GM12878 (cell line): ENCODE measurements at places on chromosomes 7 and 10. TPM values are rescaled to one million over a fixed set of nuclear protein-coding genes. Genes with fewer than 3 reads are reported as not detected.
A peak's percentile ranks its signal among the peaks of the same experiment; 100 is the strongest.

GRCh38 chr10:75234683-75235374 is 928 bp downstream of the COMTD1 start:
- peaks cover 22% of the 10 kb centered on the region for H3K36me3 ChIP-seq
- peak overlapping the region; percentile 86 for H3K4me3 ChIP-seq
- H3K27ac ChIP-seq: peak overlapping the region; percentile 82
- H3K4me1 ChIP-seq: peaks cover 11% of the 10 kb centered on the region
- DNase-seq: no peak

DNA sequence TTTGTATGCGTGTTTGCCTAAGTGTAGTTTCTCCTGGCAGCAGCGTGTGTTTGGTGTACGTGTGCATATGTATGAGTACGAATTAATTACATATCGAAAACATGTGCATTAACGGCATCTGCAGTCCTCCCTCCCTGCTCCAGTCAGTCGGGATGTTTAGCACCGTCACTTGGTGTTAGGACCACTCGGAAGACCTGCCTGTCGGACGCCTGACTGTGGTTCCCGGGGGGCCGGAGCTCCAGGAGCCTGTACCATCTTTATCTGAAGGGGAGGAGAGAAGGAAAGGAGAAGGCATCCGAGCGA is 1.1 kb upstream of the CNTNAP2 start:
- H3K36me3 ChIP-seq: no peaks in the 10 kb centered on the region
- no peaks in the 10 kb centered on the region for H3K4me1 ChIP-seq
- H3K27me3 ChIP-seq: no peaks in the 10 kb centered on the region

GRCh38 chr10:69668721-69669120 is 38.7 kb downstream of the FAM241B start:
- no peak overlapping the region for H3K27ac ChIP-seq
- H3K36me3 ChIP-seq: no peaks in the 10 kb centered on the region
- H3K27me3 ChIP-seq: peaks cover 3% of the 10 kb centered on the region; the same call in 1 of the 2 replicates
- DNase-seq: no peak

GRCh38 chr10:5563991-5564536 is 39.3 kb downstream of the CALML3 start:
- H3K4me1 ChIP-seq: no peaks in the 10 kb centered on the region
- H3K4me3 ChIP-seq: no peak overlapping the region
- H3K27me3 ChIP-seq: peaks cover 10% of the 10 kb centered on the region
- no peak overlapping the region for H3K27ac ChIP-seq

DNA sequence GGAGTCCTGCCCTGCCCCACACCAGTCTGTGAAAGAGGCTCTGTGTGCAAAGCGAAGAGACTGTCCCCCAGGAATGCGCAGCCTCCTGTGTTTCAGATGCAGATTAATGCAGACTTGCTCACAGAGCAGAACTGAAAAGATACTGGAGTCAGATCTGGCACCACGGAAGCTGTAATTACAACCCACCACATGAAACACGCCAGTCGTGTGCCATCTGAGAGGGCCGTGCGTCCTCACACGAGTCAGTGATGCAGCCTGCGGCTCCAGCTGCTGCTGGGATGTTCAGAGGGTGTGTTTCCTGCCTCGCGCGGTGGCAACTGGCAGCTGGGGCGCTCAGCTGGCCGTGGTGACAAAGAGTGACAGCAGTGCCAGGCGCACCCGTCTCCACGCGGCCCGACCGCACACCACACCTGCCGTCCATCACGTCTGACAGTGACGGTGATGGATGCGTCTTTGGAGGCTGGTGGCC is 50.0 kb downstream of the NKX6-2 start:
- no peaks in the 10 kb centered on the region for H3K4me1 ChIP-seq
- no peaks in the 10 kb centered on the region; the same call in none of the 2 replicates for H3K36me3 ChIP-seq
- no peak overlapping the region for H3K27ac ChIP-seq
- H3K4me3 ChIP-seq: no peak overlapping the region
- DNase-seq: no peak
- H3K27me3 ChIP-seq: no peaks in the 10 kb centered on the region

DNA sequence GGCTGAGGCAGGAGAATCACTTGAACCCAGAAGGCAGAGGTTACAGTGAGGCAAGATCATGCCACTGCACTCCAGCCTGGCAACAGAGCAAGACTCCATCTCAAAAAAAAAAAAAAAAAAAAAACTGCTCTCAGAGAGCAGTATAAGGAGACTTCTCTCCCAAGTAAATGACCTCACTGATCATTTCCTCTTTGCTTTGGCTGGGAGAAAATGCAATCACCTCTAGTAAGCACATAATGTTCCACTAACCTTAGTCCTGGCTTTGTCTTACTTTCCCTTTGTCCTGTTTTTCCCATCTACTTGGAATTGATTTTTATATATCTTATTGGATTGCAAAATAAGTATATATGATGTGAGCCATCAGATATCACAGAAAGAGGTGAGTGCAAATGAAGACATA is 2.5 kb downstream of the SLC25A13 start:
- peaks cover 12% of the 10 kb centered on the region for H3K4me1 ChIP-seq
- H3K36me3 ChIP-seq: no peaks in the 10 kb centered on the region
- DNase-seq: no peak
- no peaks in the 10 kb centered on the region for H3K27me3 ChIP-seq
- no peak overlapping the region for H3K4me3 ChIP-seq
- no peak overlapping the region for H3K27ac ChIP-seq

DNA sequence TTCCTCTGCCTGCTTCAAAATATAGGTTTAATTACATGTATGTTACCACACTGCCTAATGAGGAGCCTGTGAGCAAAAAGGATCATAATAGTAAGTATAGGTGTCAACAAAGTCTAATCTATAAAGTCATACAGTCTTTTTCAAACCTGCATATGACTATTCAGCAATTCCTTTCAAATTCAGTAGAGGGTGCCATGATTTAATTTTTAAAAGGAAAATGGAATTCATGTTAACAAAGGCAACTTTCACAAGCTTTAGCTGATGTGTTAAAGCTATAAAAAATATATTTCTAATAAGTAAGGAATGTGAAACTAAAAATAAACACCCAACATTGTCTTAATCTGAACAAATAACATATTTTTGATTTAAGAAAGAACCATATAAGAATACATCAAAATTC is 52.1 kb downstream of the MPP7 start:
- H3K36me3 ChIP-seq: no peaks in the 10 kb centered on the region
- DNase-seq: no peak
- no peak overlapping the region for H3K27ac ChIP-seq
- no peaks in the 10 kb centered on the region for H3K4me1 ChIP-seq

DNA sequence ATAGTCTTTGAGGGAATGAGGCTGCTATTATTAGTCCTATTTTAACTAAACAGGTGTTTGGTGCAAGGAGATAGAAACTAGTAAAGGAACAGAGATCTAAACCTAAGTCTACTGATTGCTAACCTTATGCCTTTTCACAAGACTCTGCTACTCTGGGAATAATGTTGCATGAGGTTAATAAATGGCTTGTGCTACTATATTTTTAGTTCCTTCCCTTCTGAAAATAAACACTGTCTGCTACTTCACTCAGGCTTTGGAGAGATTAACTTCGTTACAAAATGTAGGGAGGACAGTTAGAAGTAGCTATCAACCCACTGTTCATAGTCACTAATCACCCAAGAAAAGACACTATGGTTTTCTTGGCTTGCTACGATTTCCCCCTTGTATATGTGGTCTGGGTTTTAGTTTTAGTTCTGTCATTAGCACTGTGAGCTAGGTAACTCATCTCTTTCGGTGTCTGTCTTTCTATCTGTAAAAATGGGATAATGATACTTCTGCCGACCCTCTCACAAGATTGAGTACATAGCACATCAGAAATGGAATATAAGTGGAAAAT is 296.2 kb downstream of the LRRTM3 start:
- H3K27me3 ChIP-seq: no peaks in the 10 kb centered on the region
- H3K4me1 ChIP-seq: no peaks in the 10 kb centered on the region
- DNase-seq: no peak
- H3K4me3 ChIP-seq: no peak overlapping the region

- H3K36me3 ChIP-seq: no peaks in the 10 kb centered on the region
- H3K27me3 ChIP-seq: no peaks in the 10 kb centered on the region; the same call in 1 of the 2 replicates
- no peak for DNase-seq
- H3K4me1 ChIP-seq: no peaks in the 10 kb centered on the region
- H3K27ac ChIP-seq: no peak overlapping the region
Measured at GRCh38 chr10:112213098-112213823, 29.7 kb upstream of the GPAM start.

DNA sequence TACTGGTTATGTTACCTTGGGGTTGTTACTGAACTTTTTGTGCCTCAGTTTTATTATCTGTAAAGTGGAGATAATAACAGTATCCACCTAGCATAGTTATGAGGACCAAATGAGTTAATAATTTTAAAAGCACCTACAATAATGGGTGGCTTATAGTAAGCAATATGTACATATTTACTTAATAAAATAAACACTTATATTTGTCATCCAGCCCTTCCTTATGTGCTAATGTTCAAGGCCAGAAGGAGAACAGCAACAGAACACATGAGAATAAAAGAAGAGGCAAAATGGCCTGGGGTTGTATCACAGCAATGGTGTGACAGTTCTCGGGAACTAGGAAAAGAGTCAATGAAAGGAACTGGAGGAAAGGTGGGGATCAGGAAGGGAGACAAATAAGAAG is 255.4 kb upstream of the LRGUK start:
- no peaks in the 10 kb centered on the region for H3K27me3 ChIP-seq
- no peaks in the 10 kb centered on the region for H3K36me3 ChIP-seq
- H3K4me3 ChIP-seq: no peak overlapping the region
- no peak for DNase-seq
- H3K4me1 ChIP-seq: no peaks in the 10 kb centered on the region

DNA sequence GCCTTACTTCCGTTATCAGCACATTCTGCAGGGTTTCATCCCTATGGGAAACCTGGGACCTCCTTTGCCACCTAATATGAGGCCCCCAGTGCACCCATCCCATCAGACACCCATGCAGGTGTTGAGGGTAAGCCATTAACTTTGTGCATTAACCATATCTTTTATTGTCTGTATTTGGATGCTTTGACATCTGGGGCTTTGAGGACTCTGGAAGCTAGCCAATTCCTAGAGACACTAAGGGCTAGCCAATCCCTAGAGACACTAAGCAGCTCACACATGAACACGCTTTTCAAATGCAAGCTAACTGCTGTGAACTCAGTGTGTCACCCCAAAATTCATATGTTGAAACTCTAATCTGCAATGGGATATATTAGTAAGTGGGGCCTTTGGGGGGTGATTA is 272.5 kb upstream of the COBL start:
- H3K4me3 ChIP-seq: no peak overlapping the region
- H3K27me3 ChIP-seq: no peaks in the 10 kb centered on the region
- no peak for DNase-seq
- no peaks in the 10 kb centered on the region for H3K4me1 ChIP-seq
- no peaks in the 10 kb centered on the region for H3K36me3 ChIP-seq

- no peaks in the 10 kb centered on the region for H3K27me3 ChIP-seq
- H3K27ac ChIP-seq: no peak overlapping the region
- DNase-seq: no peak
- no peak overlapping the region for H3K4me3 ChIP-seq
Measured at GRCh38 chr10:88222881-88223280, 359.5 kb downstream of the PTEN start.

DNA sequence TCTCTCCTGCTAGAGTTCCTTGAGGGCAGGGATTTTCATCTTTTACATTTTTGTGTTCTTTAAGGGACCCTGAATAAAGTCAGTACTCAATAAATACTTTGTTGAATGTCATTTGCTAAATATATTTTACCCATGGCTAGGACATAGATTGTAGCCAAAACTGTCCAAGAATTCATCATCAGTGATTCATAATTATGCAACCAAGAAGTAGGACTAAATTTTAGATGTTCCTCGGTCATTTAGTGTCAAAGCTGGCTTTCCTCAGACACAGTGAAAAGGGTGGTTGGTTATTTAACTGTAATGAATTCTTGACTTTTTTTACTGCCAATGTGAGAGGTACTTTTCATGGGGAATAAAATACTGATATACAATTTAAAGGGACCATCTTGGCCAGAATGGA is 3.3 kb downstream of the NUDT13 start:
- no peaks in the 10 kb centered on the region for H3K36me3 ChIP-seq
- no peaks in the 10 kb centered on the region for H3K27me3 ChIP-seq
- H3K4me1 ChIP-seq: peaks cover 9% of the 10 kb centered on the region

- H3K27me3 ChIP-seq: no peaks in the 10 kb centered on the region
- no peak for DNase-seq
- H3K36me3 ChIP-seq: no peaks in the 10 kb centered on the region
Measured at GRCh38 chr7:47382200-47382599, 199.7 kb downstream of the TNS3 start.

GRCh38 chr10:79021331-79021907 is 47.3 kb upstream of the ZMIZ1 start:
- no peaks in the 10 kb centered on the region for H3K27me3 ChIP-seq
- H3K4me1 ChIP-seq: peaks cover 14% of the 10 kb centered on the region
- H3K27ac ChIP-seq: no peak overlapping the region

- no peaks in the 10 kb centered on the region for H3K36me3 ChIP-seq
- H3K4me1 ChIP-seq: no peaks in the 10 kb centered on the region
- no peaks in the 10 kb centered on the region for H3K27me3 ChIP-seq
- no peak overlapping the region for H3K27ac ChIP-seq
- DNase-seq: no peak
Measured at GRCh38 chr10:27568196-27569175, 64.4 kb downstream of the RAB18 start.

- no peaks in the 10 kb centered on the region for H3K27me3 ChIP-seq
- no peak overlapping the region for H3K4me3 ChIP-seq
- no peak for DNase-seq
- H3K4me1 ChIP-seq: peaks cover 2% of the 10 kb centered on the region
Measured at GRCh38 chr10:104806801-104807200, 165.7 kb downstream of the SORCS3 start.

- no peak overlapping the region for H3K4me3 ChIP-seq
- no peak for DNase-seq
- H3K27ac ChIP-seq: no peak overlapping the region
Measured at GRCh38 chr7:107041097-107041496, 3.4 kb upstream of the PRKAR2B start.

GRCh38 chr10:86759073-86759672 is 2.8 kb downstream of the BMPR1A start:
- H3K4me3 ChIP-seq: peak overlapping the region; percentile 79
- no peaks in the 10 kb centered on the region; the same call in 1 of the 2 replicates for H3K4me1 ChIP-seq
- H3K36me3 ChIP-seq: no peaks in the 10 kb centered on the region
- DNase-seq: no peak

GRCh38 chr10:68406111-68406814 is 814 bp downstream of the RUFY2 start:
- DNase-seq: no peak
- H3K36me3 ChIP-seq: no peaks in the 10 kb centered on the region
- no peaks in the 10 kb centered on the region for H3K4me1 ChIP-seq
- peak overlapping the region; percentile 79 for H3K4me3 ChIP-seq
- peak overlapping the region; percentile 85 for H3K27ac ChIP-seq

The BLVRA gene
- 113 and 118 TPM in 2 replicates for polyA plus RNA-seq

The DPP6 gene
- not detected in 2 replicates for polyA plus RNA-seq

The AKR1C4 gene
- not detected in 2 replicates for polyA plus RNA-seq

The KIAA1549 gene
- polyA plus RNA-seq: 0.03 and 0.05 TPM in 2 replicates

The TRIM50 gene
- polyA plus RNA-seq: not detected in 2 replicates

The DNMBP gene
- polyA plus RNA-seq: 18.5 and 20.5 TPM in 2 replicates

The FERD3L gene
- not detected in 2 replicates for polyA plus RNA-seq

The FKBP6 gene
- not detected in 2 replicates for polyA plus RNA-seq

The LMTK2 gene
- 2.6 and 3.6 TPM in 2 replicates for polyA plus RNA-seq

The RBP4 gene
- not detected in 2 replicates for polyA plus RNA-seq

The SOSTDC1 gene
- polyA plus RNA-seq: not detected in 2 replicates

The KAZALD1 gene
- polyA plus RNA-seq: 1.7 and 2.3 TPM in 2 replicates
